ENCODE measurements at places on chromosomes 1 and 21.

DNA sequence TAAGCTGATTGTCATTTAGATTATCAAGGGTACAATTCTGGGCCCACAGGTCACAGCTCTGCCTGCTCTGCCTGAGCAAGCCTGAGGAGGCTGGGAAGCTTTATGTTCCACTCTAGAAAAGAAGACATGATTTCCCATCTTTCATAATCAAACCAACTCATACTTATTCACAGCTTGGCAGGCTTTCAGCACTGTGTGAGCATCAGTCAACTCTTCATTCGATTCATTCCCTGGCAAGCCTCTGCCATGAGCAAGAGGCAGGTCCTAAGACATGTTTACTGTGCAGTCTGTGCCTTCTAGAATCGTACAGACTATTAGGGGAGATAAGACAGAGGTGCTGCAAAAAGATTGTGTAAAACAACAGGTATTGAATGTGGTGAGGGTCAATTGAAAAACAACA is 24.5 kb upstream of the KIRREL1 start:
- DNase-seq: no peak

DNA sequence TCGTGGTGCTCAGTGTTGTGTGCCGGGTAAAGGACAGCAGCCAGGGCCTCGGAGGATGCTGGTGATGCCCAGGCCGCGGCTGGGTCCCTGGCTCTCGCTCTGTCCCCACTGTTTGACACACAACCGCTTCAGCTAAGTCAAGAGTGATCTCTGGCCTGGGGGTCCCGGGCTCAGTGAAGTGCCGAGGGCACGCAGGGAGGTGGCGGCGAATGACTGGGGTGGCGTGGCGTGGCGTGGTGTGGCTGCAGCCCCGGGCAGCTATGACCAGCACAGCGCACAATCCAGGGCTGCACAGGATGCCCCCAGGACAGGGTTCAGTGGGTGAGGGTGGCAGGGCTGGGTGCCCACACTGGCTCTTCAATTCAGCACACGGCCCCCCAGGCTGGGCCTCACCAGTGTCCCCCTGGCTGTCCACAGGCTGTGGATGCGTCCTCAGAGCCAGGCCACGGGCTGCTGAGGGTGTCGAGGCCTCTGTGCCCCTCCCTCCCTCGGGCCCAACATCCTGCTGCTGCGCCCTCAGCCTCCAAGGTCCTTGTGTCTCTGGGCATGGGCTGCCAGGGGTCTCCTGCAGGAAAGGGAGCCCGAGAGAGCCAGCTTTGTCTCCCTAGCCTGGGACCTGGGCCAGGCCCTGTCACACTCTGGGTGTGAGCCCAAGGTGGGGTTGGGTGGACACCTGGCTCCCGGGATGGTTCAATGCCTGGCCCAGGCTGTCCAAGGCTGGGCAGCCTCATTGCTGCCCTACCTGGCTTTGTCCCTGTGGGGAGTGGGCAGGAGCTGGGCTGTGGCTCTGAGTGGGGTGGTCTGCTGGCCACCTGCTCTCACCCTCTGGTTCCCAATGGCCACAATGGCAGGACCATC is 12.0 kb upstream of the SKI start:
- no peak for DNase-seq

DNA sequence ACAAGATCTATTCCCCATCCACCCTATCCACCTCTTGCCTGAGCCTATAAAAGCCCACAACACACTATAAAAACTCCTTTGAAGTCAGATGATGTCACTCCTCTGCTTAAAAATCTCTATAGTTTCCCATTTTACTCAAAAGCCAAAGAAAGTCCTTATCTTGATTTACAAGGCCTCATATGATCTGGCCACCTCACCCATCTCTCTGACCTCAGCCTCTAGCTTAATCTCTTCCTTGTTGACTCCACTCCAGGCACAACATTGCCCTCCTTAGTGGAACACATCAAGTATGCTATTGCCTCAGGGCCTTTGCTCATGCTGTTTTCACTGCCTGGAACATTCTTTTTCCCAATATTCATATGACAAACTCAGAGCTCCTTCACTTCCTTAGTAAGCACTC is 33.3 kb downstream of the ZNF281 start:
- DNase-seq: no peak

DNA sequence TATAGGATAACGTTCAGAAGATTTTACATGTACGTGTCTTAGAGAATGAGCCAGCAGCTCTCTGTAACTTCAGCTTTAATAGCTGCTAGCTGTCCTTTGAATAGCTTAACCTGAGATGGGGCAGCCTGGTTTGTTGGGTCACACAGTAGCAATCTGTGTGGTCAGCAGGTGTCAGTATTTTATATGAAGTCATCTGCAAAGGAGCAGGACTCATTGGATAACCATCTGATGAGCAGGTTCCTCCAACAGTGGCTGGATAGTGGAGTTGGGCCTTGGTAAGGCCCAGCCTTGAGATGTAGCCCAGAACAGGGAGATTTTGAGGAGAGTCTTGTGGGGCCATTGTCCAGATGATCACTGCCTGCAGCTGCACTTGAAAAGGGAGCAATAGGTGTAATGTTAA is 6.4 kb downstream of the GSTM5 start:
- DNase-seq: no peak

DNA sequence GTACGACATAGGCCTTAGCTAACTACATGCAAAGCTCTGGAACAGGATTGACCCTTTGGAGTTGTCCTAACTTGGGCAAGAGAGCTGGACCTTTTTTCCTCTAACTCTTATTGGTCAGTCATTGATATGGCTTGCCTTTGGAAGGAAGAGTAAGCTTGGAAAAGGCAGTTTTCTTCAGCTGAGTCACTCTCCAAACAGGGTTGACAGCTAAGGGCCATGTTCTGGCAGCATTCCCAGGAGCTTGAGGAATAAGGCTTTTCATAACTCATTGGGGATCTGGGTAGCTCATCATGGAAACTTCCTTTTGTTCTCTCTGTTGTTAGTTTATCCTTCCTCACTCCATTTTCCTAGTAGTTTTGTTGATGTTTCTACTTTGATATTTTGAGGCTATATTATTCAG is 14.5 kb upstream of the ERRFI1 start:
- DNase-seq: no peak

DNA sequence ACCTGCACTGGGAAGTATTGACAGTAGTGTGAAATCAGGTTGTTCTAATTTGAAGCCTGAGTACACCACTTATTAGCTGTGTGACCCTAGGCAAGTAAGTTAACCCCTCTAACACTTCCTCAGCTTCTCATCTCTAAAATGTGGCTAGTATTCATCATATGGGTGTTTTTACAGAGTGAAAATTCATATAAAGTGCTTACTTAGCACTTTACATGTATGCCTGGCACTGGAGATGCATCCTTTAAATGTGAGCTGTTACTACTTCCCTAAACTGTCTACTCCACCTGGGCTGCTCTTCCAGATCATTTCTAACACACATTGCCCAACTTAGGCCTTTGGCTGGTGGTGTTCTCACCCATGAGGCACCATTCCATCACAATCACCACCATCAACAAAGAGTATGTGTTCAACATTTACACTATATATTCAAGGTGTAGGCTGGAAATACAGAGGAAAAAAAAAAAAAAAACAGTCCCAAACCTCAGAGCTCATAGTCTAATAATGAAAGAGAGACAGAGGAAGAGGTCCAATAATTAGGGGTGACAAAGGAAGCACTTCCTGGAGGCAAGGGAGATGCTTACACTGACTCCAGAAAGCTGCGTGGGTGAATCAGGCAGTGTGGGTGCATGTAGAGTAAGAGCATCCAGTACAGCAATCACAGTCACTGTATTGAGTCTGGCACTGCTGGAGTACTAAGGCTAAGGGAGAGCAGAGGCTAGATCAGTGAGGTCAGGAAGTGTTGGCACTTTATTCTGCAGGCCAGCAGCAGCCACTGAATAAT is 3.6 kb downstream of the STX6 start:
- DNase-seq: no peak

DNA sequence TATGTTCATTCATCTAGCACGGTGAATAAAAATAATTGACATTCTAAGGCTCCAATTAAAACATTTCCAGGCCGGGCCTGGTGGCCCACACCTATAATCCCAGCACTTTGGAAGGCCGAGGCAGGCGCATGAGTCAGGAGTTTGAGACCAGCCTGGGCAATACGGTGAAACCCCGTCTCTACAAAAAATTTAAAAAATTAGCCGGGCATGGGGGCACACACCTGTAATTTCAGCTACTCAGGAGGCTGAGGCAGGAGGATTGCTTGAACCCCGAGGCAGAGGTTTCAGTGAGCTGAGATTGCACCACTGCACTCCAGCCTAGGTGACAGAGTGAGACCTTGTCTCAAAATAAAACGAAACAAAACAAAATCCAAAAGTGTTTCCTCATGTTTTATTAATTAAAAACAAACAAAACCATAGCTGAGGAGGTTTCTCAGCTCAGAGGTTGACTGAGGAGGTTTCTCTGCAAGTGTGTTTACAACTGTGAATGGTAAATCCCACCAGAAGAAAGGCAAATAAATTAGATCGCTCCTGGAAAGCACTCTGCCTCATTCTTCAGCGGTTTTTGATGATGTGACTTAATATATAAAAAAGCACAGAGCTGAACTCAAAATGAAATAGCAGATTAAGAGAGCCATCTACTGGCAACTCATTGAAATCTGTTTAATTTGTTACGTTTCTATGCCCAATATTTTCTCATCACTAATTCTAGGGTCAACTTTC is 37.7 kb upstream of the ATG4C start:
- no peak for DNase-seq

DNA sequence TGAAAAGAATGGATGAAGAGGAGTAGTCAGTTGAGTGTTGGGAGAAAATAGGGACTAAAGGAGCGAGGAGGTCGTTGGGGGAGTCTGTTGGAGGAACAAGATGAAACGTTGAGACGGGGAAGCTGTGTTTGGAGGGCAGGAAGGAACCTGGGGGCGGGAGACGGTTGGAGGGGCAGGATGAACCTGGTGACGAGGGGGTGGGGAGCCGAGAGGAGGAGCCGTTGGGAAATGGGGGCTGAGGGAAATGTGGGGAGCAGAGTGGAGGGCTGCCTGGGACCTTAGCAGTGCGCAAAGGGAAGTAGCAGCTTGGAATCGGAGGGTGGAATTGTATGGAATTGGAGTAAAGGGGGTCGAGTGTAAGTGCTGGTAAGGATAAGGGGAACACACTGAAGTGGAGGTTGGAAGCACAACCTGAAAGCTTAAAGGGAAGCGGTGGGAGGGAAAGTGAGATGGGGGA is 630 bp downstream of the MTF2 start:
- no peak for DNase-seq

GRCh38 chr1:942864-943533 is 16.1 kb downstream of the NOC2L start:
- DNase-seq: no peak

- DNase-seq: no peak
Measured at GRCh38 chr1:93339171-93339697, 6.5 kb upstream of the DR1 start.

DNA sequence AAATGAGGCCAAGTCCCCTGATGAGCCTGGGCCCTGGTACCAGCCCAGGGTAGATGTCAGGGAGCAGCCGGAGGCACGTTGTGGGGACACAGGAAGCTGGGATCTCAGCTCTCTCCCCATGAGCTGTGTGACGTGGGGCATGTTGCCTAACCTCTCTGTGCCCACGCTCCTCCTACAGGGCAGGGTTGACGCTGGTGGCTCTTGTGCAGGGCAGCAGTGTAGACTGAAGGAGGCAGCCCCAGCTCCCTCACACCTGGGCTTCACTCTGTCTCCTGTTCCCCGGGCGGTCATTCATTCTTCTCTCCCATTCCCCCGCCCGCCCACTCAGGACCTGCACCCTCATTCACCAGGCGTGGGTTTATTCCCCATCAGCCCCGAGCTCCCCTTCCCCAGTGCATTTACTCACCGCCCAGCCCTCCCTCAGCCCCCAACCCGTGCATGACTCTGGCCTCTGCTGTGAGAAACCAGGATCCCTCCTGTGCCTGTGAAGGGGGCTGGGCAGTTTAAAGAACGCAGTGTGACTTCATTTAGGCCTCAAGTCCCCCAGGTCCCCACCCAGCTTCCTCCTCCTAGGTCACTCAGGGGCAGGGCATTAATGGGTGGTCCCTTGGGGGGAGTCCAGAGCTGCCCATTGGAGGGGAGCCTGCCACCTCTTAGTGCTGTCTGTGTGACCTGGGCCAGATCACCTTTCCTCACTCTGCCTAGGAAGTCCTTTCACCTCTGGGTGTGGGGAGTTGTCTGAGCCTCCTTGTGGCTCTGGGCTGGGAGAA is 285.7 kb downstream of the PTPRU start:
- no peak for DNase-seq

- no peak for DNase-seq
Measured at GRCh38 chr1:248910761-248911160, 4.7 kb downstream of the PGBD2 start.

- no peak for DNase-seq
Measured at GRCh38 chr1:227315629-227316346, 2.5 kb downstream of the CDC42BPA start.

DNA sequence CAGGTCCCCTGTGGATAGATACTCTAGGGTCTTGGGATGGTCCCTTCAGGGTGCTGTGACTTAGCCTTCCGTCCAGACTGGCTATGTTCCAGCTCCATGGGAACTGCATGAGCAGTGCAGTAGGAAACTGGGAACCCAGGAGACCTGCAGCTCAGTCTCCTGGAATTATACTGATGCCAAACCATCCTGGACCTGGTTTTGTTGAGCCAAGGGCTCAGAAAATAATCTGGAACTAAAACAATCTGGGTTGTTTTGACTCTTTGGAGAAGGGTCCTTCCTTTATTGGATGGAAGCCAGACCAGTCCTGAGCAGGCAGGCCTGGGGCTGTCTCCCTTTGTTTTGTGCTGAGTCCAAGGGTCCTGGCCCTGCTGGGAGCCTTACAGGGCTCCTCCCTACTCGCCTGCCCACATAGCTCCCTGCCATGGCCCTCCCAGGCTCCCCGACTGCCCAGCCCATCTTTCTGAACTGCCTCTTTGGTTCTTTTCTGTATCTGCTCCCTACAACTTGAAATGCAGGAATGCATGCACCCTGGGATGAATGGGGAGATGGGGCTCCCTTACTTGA is 1.2 kb downstream of the IPO13 start:
- DNase-seq: no peak

GRCh38 chr1:45769261-45769932 is 18.9 kb upstream of the IPP start:
- no peak for DNase-seq

- no peak for DNase-seq
Measured at GRCh38 chr1:75916834-75917233, 15.4 kb downstream of the ASB17 start.

DNA sequence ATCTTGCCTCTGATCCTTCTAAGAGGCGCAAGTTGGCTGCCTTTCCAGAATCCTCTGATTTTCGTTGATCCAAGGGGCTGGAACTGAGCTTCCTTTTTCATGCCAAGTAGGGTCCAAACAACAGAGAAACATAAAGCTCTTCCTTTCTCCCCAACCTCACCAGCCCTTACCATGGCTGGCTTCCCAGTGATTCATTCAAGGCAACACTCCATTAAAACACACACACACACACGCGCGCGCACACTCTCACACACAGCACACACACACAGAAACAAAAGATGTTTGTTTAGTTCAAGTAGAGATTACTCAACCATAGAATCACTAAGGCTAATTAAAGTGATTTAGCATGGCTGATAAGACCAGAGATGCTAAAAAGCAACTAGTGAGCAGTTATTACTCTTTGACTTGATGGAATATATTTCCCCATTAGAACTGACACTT is 13.0 kb upstream of the GUCA2A start:
- no peak for DNase-seq
